ENCODE measurements at places on chromosomes 11 and 22.

GRCh38 chr22:41367039-41367679, 14.6 kb upstream of the TEF start:
- peak; percentile 82 for DNase-seq

DNA sequence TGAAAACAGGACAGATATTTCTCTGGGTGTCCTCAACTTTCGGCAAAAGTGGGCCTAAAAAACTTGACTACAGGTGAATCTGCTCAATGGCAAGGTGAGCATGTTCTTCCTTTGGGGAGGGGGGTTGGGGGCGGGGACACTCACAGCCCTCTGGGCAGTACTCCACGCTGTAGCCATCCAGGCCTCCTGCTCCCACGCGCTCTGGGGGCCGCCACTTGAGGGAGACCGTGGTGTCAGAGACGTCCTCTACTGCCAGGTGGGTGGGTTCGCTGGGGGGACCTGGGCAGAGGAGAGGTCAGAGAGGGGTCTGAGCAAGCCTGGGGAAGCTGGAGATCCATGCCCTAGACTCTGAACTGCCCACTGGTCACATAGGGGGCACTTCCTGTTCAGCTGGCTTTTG, 16.8 kb downstream of the MYBPC3 start:
- DNase-seq, result no peak

GRCh38 chr11:131499199-131499598, 128.8 kb downstream of the NTM start:
- DNase-seq, result no peak

DNA sequence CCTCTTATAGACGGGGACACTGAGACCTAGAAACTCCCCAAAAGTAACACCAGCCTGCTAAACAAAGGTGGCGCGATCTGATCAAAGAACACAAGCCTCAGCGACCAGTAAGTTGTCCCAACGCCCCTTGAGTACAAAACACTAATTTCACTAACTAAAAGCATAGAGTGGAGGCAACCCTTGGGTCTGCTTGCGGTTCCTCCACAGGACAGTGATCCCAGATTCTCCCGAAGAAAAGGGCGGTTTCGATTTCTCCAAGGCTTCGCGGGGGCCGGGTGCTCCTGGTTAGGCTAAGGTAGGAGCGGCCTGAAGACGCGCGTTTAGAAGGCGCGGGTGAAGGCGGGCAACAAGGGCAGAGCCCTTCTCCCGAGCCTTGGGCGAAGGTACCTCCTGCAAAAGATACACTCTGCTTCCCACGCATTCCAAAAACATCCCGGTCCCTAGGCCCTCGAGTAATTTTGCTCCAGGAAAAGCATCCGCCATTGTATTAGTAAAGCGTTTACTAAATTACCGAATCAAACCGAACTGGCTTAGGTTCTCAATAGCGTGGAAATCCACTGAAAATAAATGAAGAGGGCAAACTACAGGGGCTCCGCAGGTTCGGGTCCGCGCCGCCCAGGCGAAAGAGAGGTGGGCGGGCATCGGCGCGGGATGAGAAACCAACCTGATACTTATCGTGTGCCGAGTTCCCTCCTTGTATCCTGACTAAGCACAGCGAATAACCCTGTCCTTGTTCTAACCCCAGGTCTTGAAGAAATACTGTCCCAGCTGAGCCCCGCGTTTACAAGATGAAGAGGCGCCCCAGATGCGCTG, 2.0 kb downstream of the WT1 start:
- no peak for DNase-seq

DNA sequence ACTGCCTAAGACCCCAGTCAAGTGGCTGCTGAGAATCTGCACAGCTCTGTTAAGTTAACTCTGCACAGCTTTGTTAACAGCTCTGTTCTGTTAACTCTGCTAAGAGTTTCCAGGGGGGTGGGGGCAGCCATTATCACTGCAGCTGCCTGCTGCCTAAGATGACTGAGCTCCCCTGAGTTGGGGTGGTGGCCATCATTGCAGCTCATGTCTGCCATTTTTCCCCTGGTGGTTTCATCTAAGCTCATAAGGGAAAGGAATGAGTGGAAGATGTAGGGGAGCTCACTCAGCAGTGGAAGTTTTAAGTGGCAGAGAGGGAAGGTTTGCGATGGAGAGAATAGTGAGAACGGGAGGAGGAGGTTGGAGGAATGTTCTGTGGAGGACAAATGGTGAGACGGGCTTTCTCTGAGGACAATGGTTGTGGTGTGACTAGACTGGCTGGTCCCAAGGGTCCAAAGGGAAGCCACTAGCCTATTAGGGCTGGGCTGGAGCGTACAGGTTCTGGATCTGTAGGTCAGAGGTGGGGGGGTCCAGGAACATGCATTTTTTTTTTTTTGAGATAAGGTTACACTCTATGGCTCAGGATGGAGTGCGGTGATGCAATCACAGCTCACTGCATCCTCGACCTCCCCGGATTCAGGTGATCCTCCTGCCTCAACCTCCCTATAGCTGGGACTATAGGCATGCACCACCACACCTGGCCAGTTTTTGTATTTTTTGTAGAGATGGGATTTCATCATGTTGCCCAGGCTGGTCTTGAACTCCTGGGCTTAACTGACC, 13.5 kb upstream of the PLET1 start:
- no peak for DNase-seq

DNA sequence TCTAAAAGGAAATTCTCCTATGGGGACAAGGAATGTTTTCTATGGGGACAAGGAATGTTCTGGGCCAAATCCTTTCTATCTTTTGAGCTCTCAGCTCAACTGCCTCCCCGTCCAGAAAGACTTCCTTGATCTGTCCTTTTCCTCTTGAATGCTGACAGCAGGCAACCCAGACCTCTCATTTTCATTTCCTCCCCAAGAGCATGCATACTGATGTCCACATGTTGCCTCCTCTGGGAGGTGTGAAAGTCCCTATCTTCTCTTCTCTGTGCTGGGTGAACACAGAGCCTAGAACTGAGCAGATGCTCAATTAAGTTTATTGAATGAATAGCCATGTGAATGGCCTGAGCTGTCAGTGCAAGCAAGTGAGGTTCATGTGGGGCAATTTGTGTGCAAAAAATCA, 331.9 kb upstream of the NARS2 start:
- DNase-seq, result no peak

GRCh38 chr11:78432058-78432515, 14.5 kb upstream of the GAB2 start:
- no peak for DNase-seq

DNA sequence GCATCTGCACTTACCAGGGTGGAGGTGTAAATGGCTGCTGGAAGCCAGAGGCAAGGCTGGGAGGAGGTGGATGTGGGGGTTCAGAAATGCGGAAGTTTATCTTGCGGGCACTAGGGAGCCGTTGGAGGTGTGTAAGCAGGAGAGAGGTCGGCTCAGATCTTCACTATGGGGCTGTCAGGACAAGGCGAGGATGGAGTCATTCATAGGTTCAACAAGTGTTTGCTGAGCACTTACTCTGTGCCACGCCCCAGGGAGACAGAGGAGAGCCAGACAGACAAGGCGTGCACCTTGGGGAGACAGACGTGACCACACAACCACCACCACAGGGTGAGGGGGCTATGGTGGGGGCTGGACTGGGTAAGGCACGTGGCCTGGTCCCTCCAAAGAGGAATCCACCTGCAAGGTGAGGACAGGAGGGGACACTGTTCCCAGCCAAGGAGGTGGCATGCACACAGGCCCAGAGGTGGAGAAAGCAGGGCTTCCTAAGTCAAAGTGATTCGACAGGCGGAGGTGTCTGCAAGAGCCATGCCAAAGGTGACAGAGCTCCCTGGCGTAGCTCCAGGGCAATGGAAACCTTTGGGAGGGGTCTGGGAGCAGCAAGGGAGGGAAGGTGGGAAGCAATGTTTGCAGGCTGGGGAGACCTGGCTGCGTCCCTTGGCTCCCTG, 30.8 kb upstream of the TCF20 start:
- DNase-seq, result no peak

- peak; percentile 80 for DNase-seq
Measured at GRCh38 chr22:17077255-17077654, 7.5 kb upstream of the IL17RA start.

GRCh38 chr22:42990131-42990838, 24.7 kb downstream of the PACSIN2 start:
- peak; percentile 92 for DNase-seq

GRCh38 chr11:4184163-4184916, 89.7 kb downstream of the RRM1 start:
- no peak for DNase-seq

DNA sequence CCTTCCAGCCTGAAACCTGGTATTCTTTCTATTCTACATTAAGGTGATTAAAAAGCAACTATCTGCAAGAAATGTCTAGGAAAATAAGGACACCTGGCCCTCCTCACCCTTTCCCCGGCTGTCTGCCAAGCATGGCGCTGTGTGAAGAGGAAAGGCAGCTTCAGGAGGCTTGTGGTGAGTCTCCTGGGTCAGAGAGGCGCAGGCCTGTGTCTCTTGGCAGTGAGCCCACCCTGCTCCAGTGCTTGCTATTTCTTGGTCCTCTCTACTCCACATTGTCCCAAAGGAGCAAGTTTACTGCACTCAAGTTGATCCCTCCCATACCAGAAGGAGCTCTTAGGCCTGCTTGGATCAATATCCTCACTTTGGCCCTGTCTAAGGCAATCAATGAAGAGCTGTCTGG, 520.7 kb upstream of the B3GAT1 start:
- no peak for DNase-seq

- peak; percentile 25 for DNase-seq
Measured at GRCh38 chr22:38570779-38571364, 889 bp upstream of the DMC1 start.

- DNase-seq, result no peak
Measured at GRCh38 chr11:95734009-95734572, 55.5 kb downstream of the FAM76B start.

DNA sequence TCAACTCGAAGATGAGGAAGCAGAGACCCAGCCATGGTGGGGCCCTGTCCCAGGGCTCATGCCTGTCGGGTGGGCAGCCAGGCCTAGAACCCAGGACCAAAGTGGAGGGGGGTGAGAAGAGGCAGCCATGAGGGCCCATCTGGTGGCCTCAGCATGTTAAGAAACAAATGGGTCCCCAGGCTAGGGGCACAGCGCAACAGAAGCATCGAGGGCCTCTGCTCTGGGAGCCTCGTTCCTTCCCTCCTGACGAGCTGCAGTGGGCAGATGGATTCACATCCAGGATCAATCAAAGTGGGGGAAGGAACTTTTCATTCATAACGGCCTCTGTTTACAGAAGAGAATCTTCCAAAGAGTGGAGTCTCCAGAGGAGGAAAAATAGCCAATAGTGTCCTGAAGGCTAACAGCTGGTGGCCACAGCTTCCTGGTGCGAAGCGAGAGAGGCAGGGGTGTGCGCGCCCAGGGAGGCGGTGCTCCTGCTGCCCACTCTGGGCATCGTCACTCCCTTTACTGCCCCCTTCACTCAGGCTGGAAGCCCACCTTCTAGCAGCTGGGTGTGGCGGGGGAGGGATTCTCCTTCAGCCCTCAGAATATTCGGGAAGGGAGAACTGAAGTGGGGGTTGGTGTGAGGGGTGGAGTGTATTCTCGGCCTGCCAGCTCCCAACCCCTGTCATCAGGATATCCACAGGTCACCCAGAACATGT, 4.3 kb downstream of the CBX7 start:
- DNase-seq, result no peak

- DNase-seq, result peak; percentile 52
Measured at GRCh38 chr11:10807493-10808234, 1.1 kb downstream of the EIF4G2 start.

- DNase-seq, result no peak
Measured at GRCh38 chr11:40338062-40338461, 1121.4 kb downstream of the LRRC4C start.

DNA sequence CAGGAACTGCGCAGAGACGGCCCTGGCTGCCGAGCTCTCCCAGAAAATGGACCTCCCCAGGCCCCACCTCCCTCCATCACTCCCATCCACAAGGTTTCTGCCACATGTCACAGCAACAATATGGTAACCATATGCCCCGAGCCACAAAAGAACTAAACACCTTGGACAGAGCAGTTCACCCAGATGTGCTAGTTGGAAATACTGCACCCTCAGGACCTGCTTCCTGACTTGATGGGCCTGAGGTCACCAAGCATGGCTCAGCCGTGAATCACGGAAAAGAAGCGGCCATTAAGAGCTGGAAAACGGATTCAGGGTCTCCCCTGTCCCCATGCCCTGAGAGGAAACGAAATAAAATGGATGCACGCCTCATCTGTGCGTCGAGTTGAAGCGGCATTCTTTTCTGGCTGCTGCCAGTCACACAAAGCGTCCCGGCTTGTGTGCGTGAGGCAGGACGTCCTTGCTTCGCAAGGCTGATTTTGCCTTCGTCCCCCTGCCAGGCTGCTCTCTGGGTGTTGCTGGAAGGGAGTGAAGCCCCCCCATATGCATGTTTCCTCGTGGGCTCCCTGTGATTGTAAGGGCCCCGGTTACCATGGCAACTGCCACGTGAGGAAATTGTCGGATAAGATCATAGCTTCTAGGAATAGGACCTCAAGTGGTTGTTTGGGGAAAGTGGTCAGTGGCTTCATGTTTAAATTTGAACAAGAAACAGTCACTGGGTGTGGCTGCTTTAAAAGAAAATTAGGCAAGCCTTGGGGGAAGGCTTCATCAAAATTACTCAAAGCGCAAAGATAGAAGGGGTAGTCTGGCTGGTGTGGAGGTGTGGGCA, 51.7 kb downstream of the FLI1 start:
- peak; percentile 1 for DNase-seq

DNA sequence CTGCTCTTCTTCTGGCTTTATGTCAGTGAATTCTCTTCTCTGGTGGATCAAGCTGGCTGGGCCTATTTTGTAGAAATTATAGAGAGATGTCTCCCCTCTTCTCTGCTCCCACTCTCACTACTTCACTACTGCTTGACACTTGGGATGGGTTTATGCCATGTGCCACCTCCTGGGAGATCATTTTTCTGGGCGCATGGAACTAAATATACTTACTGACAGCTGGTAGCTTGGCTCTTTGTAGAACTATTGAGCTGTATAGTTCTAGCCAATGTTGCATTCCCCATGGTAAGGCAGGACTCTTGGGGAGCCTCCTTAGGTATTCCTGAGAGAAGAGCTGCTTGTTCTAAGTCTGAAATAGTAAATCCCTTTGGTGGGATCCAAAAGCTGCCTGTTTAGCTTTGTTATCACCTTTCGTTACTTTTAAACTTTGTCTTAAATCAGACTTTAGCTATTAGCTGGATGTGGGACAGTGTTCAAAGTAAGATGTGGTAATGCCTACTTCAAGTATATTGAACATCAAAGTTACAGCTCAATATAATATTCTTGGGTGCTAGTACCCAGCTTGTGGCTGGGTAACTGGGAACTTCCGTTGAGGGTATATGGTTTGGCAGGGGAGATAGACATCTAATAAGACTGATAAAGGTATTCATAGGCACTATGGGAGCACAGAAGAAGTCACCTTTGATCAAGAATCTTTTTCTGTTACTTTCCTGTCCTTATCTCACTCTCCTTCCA, 87.5 kb upstream of the RRM1 start:
- DNase-seq, result no peak

DNA sequence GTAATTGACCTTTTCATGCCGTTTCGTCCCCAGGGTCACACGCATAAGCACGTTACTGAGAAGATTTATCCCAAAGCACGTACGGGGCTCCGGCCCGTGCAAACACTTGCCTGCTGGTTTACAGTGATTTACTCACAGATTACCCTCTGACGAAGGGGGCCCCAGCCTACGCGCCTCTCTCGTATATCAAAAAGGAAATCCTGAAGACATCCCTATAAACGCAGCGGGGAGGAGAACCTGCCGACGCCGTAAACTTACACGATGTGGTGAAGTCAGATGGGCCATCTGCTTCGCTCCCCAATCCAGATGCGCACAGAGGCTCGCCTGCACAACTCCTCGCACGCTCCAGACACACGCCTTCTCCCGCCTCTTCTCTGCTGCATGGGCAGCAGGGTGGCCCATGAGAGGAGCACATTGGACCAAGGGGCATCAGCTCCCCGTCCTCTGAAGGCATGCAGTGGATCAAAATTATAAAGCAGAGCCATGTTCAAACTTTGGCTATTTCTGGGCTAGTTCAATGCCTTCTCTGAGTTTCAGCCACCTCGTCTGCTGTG, 123.6 kb downstream of the MN1 start:
- no peak for DNase-seq

- DNase-seq, result no peak
Measured at GRCh38 chr11:129620237-129621104, 195.2 kb upstream of the TMEM45B start.
